ENCODE measurements at places on chromosomes 3 and 15.

GRCh38 chr3:24387000-24387399, 107.7 kb downstream of the THRB start:
- DNase-seq, result no peak

DNA sequence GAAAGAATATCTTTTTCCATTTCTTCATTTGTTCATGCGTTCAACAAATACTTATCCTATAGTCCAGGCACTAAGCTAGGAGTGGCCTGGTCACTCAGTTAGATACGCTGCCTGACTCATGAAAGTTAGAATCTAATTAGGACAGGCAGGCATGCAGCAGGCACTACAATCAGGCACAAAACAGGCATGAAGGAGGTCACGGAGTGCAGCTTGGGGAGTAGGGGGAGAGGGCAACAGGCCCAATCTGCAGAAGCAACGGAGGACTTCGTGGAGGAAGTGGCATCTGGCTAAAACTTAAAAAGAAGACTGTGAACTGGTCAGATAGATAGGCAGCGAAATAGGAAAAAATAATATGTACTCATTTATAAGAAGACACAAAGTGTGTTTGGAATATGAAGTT, 420.9 kb downstream of the MAGI1 start:
- DNase-seq, result no peak

- no peak for DNase-seq
Observed at GRCh38 chr15:34976073-34976472, 6.5 kb upstream of the AQR start.

DNA sequence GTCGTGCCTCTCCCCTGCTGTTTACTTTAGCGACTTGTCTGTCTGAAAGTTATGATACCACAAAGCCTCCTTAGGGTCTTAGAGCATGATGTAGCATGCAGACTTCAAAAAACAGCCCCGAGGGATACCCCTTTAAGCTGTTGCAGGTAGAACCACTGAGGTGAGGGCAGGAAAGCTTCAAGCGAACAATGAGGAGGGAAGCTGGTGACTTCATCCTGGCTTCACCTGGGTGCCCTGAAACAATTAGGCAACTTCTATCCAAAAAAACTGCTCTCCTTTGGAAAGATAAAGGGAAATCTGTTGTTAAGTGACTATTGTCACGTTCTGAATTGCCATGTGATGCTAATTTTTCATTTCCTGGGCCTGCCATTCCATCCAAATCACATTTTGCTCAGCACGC, 231.6 kb downstream of the SOX2 start:
- DNase-seq, result no peak

DNA sequence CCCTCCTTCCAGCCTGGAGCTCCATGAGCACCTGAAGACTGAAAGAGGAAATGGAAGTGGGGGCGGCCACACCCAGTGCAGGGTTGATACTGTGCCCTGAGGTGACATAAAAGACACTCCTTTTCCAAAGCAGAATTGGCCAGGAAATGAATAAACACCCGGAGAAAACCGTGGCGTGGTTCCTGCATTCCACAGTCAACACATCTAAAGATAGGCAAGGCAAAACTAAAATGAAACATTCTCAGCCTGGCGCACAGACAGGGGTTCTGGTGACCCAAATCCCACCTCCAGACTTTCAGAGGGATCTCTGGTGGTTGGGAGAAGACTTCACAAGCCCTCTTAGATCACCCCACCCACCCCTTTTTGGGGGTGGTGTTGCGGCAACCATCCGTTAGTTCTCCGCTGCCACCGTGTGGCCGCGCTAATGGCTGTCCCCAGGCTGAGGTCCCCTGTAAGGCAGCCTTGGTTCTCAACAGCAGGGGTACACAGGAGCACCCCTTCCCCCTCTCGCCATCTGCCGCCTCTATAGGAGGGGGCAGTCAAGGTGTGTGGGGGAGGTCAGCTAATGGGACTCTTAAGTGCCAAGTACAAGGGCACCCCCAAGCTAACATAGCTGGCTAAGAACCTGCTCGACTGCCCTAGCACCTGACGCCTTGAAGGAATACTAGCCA, 2.5 kb upstream of the MST1R start:
- DNase-seq, result peak; percentile 27

DNA sequence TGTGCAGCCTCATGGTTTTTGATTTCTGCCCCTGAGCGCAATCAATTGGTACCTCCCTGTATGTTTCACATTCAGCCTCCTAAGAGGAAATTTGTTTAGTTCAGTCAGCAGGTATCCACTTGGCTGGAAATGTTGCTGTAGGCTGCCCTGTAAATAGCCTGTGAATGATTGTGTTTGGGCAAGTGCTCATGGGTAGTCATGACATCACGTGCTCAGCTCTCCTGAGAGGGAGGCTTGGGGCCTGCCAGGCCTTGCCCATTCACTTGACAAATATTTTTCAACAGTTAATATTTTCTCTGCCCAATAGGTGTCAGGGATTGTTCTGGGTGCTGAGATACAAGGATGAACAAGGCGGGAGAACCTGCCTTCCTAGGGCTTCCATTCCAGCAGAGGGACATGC, 13.3 kb downstream of the HRH1 start:
- DNase-seq, result no peak

- DNase-seq, result no peak
Observed at GRCh38 chr3:8793242-8793641, 23.8 kb upstream of the OXTR start.

- no peak for DNase-seq
Observed at GRCh38 chr15:42549741-42550392, 1.2 kb downstream of the HAUS2 start.

DNA sequence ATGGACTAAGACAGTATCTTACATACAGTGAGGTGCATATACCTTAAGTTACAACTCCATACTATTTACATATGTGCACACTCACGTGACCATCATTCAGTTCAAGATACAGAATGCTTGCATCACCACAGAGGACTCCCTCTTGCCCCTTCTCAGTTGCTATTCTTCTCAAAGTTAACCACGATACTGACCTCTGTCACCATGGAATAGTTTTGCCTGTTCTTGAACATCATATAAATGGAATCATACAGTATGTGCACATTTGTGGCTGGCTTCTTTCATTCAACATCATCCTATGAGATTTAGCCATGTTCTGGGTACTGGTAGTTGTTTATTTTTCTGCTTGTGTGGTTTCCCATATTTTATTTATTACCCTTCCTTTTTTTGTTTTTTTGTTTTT, 10.4 kb upstream of the ZSCAN2 start:
- DNase-seq, result no peak

GRCh38 chr3:25576831-25577454, 87.8 kb downstream of the TOP2B start:
- DNase-seq, result no peak

DNA sequence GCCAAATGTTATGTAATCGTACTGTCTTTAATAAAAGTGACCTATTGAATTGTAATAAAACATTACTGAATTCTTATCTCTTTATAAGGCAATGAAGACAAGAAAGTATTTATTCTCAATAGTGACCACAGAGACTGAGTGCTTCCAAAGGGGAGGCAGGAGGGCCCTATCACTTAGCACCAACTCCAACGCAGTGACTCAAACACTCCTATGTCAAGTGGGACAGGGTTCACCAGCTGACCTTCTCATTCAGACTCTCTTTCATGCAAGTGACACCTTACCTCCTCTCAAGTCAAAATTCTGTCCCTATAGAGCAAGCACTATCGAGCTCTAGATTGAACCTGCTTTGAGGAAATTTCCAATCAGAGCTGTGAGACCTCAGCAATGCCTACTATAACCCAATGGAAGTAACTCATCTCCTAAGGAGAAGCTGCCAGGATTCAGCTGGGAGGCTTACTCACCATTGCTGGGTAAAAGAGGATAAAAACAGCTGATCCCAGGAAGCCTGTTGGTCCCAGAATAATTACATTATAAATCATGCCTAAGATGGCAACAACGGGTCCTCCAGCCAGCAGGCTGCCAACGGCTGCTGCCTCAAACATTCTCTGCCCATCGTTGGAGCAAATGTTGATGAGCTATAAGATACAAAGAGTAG, 35.6 kb downstream of the ABCC5 start:
- no peak for DNase-seq

DNA sequence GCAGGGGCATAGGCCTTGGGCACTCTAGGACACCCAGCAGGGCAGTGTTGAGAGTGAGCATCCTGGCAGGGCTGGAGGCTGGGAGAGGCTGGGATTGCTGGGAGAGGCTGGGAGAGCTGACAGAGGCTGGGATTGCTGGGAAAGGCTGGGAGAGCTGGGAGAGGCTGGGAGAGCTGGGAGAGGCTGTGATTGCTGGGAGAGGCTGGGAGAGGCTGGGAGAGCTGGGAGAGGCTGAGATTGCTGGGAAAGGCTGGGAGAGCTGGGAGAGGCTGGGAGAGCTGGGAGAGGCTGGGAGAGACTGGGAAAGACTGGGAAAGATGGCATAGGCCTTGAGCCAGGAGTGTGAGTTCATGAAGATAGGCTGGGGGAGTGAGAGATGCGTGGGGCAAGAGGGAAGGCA, 77.8 kb downstream of the MESD start:
- DNase-seq, result no peak

- DNase-seq, result no peak
Observed at GRCh38 chr15:50871832-50872231, 36.7 kb upstream of the AP4E1 start.
